ELF-1 (cell line): ENCODE measurements at places on chromosomes 4 and X.

DNA sequence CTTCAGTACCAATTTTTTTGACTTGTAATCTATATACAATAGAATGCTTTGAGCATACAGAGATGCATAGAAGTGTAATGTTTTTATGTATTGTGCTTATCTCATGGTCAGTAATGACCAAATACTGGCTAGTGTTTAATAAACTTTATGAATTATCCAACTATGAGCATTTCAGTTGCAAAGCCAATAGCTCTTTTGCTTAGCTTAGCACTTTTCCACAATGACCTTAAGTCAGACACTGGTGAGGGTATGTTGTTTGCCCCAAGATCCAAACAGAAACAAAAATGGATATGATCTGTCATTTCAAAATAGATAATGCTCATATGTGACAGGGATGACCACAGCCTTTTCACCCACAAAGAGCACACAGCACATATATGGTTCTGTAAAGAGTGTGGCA is 393.0 kb downstream of the AFF2 start:
- no peak for DNase-seq

DNA sequence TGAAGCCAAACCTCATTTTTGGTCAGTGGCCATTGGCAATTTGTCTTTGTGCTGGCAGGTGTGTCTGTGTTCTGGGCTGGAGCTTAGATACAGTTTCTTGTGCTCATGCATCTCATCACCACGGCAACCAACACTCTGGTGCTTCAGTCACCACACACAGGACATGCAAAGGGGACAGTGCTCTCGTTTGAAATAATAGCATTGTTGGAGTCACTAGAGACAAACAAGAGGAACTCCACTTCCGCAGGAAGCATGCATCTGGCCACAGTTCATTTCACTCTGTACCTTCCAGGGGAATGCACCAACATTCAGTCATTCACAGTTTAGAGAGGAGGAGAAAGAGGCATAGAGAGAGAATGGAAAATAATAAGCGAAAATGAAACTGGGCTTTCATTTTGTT is 267.4 kb downstream of the ANK2 start:
- DNase-seq: no peak

GRCh38 chrX:13756381-13756780 is 21.8 kb downstream of the OFD1 start:
- no peak for DNase-seq

DNA sequence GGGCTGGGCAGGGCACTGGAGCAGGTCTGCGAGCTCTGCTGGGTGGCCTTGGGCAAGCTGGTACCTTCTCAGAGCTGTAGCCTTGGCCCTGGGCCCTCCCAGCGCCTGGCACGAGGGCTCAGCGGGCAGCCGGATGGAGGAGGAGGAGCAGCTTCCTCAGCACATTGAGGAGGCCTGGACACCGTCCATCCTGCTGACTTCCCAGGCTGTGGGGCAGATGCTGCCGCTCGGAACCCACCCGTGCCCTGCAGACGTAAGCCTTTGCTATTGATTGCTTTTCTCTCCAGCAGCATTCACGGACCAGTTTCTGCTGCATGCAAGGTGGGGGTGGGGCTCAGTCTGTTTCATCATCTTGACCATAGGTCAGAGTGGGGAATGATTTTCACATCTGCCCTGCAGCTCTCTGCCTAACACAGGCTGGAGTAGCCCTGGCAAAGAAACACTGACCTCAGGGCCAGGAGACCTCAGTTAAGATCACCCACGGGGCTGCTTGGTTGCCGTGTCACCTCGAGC is 80.7 kb upstream of the PSAPL1 start:
- no peak for DNase-seq

DNA sequence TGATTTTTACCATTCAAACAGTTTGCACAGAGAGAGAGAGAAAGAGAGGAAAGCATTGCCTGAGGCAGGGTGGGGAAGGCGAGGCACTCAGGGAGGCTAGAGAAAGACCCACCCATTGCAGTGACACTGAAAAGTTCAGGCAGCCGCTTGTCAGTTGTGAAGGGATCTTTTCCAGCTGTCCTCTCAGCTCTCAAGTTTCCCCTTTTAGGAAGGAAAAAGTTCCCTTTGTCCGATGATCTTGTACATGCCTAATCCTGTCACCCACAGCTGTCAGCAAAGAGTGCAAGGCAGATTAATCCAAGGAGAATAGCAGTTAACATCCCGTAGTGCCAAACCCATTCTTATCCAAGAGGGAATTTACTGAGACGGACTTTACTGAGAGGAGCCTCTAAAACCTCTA is 255.0 kb downstream of the MAGEB5 start:
- no peak for DNase-seq

- DNase-seq: no peak
Observed at GRCh38 chrX:109511113-109511512, 25.5 kb upstream of the NXT2 start.

GRCh38 chrX:331151-331824 is 12.7 kb upstream of the GTPBP6 start:
- peak; percentile 56 for DNase-seq

- no peak for DNase-seq
Observed at GRCh38 chrX:148933881-148934280, 433.5 kb downstream of the AFF2 start.

GRCh38 chrX:28278251-28278650 is 297.0 kb upstream of the DCAF8L1 start:
- no peak for DNase-seq

- DNase-seq: no peak
Observed at GRCh38 chr4:28636971-28637370, 1776.3 kb downstream of the STIM2 start.

DNA sequence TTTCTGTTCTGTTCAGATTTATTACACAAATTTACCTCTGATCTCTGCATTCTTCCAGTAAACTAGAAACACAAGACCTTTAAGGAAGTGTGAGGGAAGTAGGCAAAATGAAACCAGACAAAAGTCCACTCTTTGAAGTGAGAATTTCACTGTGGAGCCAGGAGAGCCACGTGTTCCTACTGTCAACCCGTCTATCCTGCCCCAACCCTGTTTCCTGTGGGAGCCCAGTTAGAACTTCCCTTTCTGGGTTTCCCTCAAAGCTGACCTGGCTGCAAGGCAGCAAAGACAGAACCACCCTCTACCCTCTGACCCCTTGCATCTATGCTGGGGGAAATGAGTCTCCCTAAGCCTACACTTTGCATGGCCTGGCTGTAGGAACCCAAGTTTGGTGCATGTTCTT is 40.0 kb downstream of the TMEM144 start:
- no peak for DNase-seq

GRCh38 chr4:11878241-11878640 is 449.5 kb upstream of the HS3ST1 start:
- DNase-seq: no peak

- no peak for DNase-seq
Observed at GRCh38 chr4:174255786-174256185, 27.7 kb downstream of the FBXO8 start.

GRCh38 chrX:14607446-14607985 is 78.2 kb downstream of the GLRA2 start:
- no peak for DNase-seq

- no peak for DNase-seq
Observed at GRCh38 chr4:86928400-86929255, 6.2 kb upstream of the AFF1 start.

DNA sequence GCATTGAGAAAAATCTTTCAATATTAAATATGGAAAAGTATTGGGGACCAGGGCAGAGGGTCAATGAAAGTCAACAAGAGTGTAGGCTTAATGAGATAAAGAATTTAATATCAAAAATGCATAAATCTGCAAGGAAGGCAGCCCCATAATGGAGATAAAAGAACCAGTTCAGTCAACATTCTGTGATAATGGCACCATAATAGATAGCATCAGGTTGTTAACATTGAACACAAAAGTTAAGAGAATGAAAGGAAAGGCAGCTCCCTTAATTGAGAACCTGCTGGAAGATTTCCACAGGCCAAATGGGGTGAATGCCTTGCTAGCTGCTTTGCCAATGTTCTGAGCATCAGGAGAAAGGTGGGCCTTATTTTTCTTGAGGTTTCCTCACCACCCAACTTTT is 60.4 kb upstream of the TMEM33 start:
- no peak for DNase-seq

- DNase-seq: no peak
Observed at GRCh38 chr4:13294961-13295605, 189.1 kb downstream of the RAB28 start.

GRCh38 chrX:50863471-50863870 is 47.1 kb upstream of the BMP15 start:
- DNase-seq: no peak

- no peak for DNase-seq
Observed at GRCh38 chr4:130238121-130238520, 1142.2 kb downstream of the C4orf33 start.

DNA sequence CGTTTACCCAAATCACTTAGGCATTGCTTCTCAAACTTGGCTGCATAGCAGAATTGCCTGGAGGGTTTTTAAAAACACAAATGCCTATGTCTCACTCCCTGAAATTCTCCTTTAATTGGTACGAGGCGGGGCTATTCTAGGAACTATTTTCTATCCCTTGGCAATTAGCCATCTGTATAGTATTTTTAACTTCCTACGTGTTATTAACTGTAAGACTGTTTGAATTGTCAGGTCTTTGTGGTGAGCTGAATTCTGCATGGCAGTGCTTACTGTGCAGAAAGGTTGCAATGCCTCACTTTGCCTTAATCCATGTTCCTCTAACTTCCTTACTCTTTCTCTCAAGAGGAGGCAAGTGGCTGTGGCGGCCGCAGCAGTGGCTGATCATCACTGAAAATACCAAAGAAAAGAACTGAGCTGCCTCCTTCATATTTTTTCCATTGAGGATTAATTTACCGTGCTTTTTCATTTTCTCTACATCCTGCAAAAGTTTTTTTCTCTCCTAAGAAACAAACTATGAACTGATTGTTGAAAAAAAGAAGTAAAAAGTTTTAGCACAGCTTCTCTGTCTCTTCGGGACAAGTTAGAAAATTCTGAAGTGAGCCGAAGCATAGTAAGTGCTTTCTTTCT is at the start of gene SHROOM3:
SHROOM3 (plus strand) TSS at position 329 of the 627 bp plus-strand sequence. CDS start 824 bp downstream, outside the sequence.
- peak; percentile 67 for DNase-seq

DNA sequence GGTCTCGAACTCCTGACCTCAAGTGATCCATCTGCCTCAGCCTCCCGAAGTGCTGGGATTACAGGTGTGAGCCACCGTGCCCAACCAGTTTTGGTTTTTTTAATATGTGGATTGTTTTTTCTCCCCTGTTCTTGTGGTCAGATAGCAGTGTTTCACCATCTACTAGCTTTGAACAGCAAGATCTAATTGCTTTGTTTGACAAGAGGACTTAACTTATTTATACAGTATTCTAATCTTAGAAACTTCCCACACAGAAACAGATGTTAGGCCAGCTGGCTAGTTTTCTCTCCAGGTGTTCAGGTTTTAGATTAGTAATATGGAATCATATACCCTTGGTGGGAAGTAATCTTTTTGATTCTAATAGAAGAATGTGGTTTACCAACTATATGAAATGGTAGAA is 12.9 kb downstream of the ING2 start:
- DNase-seq: no peak
